ENCODE measurements at places on chromosomes 2 and 18.

DNA sequence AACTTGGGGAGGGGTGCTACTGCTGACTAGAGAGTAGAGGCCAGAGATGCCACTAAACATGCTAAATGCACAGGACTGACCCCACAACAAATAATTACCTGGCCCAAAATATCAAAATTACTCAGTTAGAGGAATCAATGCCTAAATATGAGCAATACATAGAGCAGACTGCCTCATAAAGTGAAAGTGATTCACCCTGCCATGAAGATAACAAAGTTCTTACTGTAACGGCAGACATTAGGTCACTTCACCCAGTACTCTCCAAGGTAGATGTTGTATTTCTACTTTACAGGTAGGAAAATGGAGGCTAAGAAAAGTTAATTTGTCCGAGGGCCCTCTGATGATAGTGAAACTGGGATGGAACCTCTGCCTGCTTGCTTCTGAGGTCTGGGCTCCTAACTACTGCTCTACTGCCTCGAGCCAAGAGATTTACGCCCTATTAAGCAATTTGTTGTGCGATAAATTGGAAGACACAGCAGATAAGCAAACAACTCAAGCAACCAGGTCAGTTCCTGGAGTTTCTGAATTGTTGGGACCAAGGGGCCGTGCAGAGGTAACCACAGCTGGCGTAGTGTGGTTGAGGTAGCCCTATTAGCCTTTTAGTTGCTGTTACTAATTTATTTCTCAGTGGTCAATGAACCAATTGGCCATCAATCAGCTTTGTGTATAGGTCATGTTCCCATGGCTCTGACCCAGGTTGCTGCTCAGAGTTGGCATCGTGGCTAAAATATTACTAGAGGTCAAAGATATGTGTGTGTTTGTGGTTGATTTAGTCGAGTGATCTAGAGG is 4.8 kb downstream of the DHRS9 start:
- no peak for DNase-seq

- DNase-seq, result no peak
Observed at GRCh38 chr2:108378851-108379250, 1.1 kb downstream of the SULT1C4 start.

DNA sequence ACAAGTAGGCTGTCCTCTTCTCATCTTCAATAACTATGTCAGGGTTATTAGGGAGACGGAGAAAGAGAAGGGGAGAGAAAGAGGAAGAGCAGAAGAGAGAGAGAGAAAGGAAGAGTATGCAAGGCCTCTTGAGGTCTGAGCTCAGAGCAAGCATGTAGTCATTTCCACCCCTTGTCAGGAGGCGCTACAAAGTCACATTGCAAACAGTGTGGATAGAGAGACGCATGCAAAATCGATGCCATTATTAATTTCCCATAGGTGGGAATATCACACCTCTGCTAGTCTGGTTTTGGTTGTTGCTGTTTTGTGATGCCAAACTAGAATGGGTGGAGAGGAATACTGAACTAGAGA is 24.2 kb upstream of the SERPINE2 start:
- no peak for DNase-seq

DNA sequence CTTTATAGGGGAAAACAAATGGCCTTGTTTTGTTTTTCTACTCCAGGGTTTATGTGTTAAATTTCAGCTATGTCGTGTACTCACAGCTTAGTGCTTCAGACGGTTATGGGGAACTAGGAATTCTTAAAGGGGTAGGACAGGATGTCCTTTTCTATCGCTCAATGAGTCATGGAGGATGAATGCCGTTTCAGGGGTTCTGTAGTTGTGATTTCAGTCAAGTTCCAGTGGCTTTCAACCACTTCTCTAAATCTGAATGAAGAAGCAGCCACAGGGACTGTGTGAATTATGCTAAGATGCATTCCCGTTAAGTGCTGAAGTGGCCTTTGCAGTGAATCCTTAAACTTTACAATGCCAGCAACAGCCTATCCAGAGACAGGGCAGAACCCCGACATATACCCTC is 1231.7 kb upstream of the ZEB2 start:
- no peak for DNase-seq

GRCh38 chr2:214130114-214130513 is 280.7 kb upstream of the VWC2L start:
- DNase-seq, result no peak

DNA sequence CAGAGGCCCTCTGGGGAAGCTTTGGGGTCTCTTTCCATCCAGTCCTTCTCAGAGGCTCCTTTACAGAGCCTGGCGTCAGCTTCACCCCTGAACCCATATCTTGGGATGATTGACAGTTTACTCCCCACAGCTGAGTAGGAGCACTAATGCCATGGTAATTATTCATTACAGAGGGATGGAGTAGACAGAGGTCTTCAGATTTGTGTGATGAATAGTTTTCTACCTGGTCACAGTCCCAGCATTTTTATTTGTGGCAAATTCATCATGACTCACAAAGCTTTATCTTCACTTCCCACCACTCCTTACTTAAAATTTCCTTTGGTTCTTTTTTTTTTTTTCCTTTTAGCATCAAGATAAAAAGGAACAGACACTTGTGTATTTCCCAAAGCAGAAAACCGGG is 104.2 kb downstream of the CCDC85A start:
- DNase-seq, result no peak

DNA sequence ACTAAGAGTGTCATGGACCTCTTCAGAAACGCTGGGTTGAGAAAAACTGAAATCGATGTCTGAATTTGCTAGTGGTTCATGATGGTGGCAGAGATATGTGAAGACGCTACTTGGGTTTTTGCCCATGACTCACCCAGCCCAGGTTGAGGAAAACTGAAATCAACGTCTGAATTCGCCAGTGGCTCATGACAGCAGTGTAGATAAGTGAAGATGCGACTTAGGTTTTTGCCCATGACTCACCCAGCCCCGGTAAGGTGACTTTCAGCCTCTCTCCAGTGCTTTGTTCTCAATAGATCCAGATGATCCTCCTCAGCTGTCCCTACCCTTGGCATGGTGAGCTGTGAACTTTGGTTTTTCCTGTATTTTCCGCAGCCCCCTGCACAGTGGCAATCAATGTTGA is 105.3 kb upstream of the SIX3 start:
- DNase-seq, result no peak

- no peak for DNase-seq
Observed at GRCh38 chr2:230692760-230693159, 19.9 kb upstream of the CAB39 start.

- DNase-seq, result no peak
Observed at GRCh38 chr2:240557808-240558207, at the start of gene ANKMY1. Gene ANKMY1 (minus strand): TSS chr2:240557988. CDS start chr2:240557335, 653 bp downstream.

DNA sequence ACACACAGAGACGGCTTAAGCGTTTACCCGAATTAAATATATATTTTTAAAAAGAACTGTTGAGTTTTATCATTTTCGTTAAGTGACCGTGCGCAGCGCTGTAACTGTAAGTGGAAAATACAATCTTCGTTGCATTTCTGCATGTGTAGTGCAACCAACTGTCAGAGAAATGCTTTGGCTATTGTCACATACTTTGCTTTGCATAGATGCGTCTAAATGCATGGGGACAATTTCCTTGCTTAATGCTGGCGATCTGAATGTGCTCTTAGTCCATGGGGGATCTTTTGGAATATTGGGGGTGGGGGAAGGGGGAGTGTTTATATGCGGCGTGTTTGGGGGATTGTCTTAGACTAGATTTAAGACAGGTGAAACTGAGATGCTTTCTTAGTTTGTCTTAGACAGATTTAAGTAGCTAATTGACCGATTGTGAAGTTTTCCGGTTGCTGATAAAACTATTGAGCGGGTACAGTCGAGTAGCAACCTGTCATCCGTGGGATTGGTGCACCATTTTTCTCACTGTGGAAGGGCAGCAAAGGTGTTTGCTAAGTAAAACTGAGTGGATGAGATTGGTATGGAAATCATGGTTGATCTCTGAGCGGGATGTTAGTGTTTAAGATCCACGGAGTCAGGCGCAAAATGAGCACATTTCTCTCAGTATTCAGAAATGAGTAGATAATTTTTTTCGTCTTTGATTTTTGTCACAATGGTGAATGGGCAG is 476 bp downstream of the VSNL1 start:
- DNase-seq, result no peak

- DNase-seq, result no peak
Observed at GRCh38 chr2:1591978-1592907, 152.1 kb downstream of the PXDN start.

DNA sequence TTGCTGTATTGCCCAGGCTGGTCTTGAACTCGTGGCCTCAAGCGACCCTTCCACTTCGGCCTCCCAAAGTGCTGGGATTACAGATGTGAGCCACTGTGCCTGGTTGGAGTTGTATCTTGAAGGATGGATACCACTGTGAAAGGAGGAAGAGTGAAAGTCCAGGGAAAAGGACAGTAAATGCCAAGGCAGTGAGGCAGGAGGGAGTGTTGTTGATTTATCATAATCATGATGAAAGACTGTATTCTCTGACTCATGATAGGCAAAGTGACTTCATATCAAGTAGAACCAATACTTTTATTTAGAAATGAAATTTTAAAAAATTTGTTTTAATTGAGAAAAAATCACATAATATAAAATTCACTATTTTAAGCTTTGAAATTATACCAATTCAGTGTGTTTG is 162.3 kb downstream of the ARHGAP28 start:
- no peak for DNase-seq

GRCh38 chr2:85549826-85550225 is 10.9 kb downstream of the MAT2A start:
- no peak for DNase-seq

GRCh38 chr18:27240383-27240782 is 55.3 kb upstream of the CHST9 start:
- DNase-seq, result no peak

DNA sequence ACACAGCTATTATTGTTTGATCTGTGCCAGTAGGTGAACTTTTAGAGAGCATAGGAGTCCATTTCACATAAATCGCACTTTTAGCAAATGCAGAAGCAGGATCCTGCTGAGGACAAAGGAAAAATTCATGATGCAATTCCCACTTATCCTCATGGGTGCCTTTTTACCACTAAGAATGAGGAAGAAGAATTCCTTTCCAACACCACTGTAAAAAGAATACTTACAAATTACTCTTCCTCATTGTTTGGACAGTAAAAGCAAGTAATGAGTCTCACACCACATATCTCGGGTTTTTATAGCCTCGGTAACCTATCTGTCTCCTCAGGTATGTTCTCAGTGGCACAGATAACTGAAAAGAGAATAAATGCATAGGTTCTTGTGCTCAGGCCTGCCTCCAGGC is 238.5 kb downstream of the MTX2 start:
- DNase-seq, result no peak

GRCh38 chr18:53991202-53991601 is 233.3 kb downstream of the MBD2 start:
- DNase-seq, result no peak

DNA sequence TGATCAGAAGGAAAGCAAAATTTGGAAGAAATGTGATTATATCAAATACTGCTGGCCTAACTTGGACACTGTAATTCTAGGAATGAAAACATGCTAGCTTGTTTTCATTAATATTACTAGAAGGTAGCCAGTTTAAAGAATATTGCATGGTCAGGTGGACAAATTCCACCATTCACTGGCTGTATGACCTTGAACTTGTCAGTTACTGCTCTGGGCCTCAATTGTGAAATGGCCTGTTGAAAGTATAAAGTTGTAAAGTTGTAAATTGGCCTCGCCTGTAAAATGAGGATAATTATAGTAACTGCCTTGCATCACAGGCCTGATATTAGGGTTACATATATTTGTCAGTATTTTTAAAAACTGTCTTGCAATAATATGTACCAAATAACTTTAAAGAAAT is 398.4 kb upstream of the CHST9 start:
- DNase-seq, result no peak

- no peak for DNase-seq
Observed at GRCh38 chr2:170770008-170770605, at the start of gene ERICH2. Gene ERICH2 (plus strand): TSS chr2:170770378. CDS start chr2:170770682, 304 bp downstream.

DNA sequence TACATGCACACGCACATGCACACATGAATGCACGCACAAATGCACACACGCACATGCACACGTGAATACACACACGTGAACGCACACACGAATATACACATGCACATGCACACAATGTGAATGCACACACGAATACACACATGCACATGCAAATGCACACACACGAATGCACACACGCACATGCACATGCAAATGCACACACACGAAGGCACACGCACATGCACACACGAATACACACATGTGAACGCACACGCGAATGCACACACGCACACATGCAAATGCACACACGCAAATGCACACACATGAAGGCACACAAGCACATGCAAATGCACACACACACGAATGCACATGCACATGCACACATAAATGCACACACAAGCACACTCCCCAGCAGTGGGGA is 68.6 kb upstream of the GPC1 start:
- DNase-seq, result no peak

DNA sequence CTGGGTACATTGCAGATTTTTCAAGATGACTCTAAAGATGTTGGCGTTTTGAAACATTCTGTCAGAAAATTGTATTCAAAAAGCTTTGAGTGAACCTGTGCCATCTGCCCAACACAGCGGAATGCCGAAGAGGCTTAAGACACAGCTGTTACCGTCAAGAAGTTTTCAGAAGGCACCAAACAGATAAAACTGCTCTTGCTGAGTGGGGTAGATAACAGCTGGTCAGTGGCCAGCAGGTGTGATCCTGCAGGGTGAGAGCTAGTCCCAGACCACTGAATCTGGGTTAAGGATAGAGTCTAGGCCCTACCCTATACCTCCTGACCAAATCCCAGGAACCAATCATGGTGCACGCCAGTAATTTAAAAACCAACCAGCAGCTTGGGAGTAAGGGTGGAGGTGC is 60.5 kb upstream of the B3GNT7 start:
- DNase-seq, result no peak

- no peak for DNase-seq
Observed at GRCh38 chr2:173077506-173078177, 2.0 kb downstream of the MAP3K20 start.

GRCh38 chr18:3624935-3625741 is 175.2 kb downstream of the TGIF1 start:
- no peak for DNase-seq

DNA sequence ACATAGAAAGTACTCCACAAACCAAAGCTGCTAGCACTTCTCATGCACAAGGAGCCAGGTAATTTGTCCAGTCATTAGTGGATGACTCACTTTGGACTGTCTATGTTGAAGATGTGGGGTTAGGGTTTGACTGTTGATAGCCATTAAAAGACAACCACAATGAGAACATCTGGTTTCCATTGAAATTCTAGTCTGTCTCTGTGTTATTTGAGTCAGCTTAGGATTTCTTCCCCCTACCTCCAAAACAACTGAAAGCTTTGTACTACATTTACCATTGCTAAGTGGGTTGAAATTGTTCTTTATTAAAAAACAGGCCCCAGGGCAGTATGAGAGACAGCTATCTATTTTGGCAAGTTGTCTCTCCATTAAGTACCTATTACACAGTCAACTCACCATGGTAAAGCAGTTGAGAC is 50.2 kb upstream of the ANKRD44 start:
- no peak for DNase-seq

All from stimulated activated CD8-positive, alpha-beta memory T cell treated with anti-CD3 and anti-CD28 coated beads, Interleukin-4, amount 100 ng/mL, for 1 hour (primary cell).